ENCODE measurements at places on chromosomes 7 and 10.
A peak's percentile ranks its signal among the peaks of the same experiment; 100 is the strongest.

- peaks cover 3% of the 10 kb centered on the region for H3K27me3 ChIP-seq
- no peaks in the 10 kb centered on the region for H3K4me1 ChIP-seq
Observed at GRCh38 chr10:1468811-1469210, 268.5 kb downstream of the ADARB2 start.

DNA sequence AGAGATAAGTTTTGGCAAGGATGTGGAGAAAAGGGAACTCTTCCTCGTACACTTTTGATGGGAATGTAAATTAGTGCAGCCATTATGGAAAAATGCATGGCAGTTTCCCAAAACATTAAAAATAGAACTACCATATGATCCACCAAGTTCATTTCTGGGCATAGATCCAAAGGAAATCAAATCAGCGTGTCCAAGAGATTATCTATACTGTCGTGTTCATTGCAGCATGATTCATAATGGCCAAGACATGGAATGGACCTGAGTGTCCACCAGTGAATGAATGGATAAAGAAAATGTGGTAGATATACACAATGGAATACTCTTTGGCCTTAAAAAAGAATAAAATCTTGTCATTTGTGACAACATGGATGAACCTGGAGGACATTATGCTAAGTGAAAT, 70.3 kb upstream of the RSU1 start:
- peaks cover 2% of the 10 kb centered on the region for H3K36me3 ChIP-seq
- no peak for DNase-seq
- peaks cover 8% of the 10 kb centered on the region for H3K4me1 ChIP-seq
- H3K4me3 ChIP-seq = no peak overlapping the region
- H3K27ac ChIP-seq = no peak overlapping the region

GRCh38 chr10:67790534-67791408, 47.2 kb downstream of the DNAJC12 start:
- peaks cover 2% of the 10 kb centered on the region for H3K27me3 ChIP-seq
- H3K4me1 ChIP-seq = peaks cover 31% of the 10 kb centered on the region
- H3K36me3 ChIP-seq = no peaks in the 10 kb centered on the region
- DNase-seq = peak; percentile 65
- H3K4me3 ChIP-seq = no peak overlapping the region
- peak overlapping the region; percentile 82 for H3K27ac ChIP-seq

GRCh38 chr7:81674431-81674830, 95.4 kb downstream of the HGF start:
- no peak overlapping the region for H3K27ac ChIP-seq
- no peak for DNase-seq
- no peaks in the 10 kb centered on the region for H3K36me3 ChIP-seq
- no peak overlapping the region for H3K4me3 ChIP-seq
- H3K27me3 ChIP-seq = no peaks in the 10 kb centered on the region
- H3K4me1 ChIP-seq = no peaks in the 10 kb centered on the region

DNA sequence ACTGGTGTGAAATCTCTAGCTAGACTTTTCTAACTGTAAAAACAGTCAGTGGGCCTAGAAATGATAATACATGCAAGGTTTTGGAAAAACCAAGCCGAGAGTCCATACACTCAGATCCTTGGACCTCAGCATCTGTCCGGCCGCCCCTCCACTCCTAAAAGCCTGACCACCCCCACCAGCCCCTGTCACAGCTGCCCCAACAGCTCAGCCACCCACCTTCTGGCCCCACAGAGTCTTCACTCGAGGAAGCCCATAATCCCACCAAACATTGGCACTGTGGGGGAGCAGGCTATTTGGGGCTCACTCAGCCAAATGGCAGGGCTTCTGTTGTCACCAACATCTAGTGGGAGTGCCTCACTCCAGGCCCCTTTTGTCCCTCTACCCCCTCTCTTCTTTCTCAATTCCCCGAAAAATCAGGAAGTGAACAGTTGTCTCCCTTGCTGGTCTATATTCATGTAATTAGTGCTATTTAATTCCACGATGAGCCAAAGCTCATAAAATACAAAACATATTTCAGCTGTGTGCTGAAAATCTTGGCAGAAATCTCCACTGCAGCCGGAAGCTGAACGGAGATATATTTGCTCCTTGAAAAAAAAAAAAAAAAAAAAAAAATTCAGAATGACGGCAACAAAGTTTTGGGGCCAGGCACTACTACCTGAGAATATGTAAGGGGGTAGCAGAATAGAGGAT, 55.5 kb downstream of the PLXNA4 start:
- no peaks in the 10 kb centered on the region for H3K27me3 ChIP-seq
- no peaks in the 10 kb centered on the region for H3K4me1 ChIP-seq
- H3K36me3 ChIP-seq = no peaks in the 10 kb centered on the region
- no peak overlapping the region for H3K27ac ChIP-seq

- no peaks in the 10 kb centered on the region for H3K36me3 ChIP-seq
- no peak for DNase-seq
- H3K27me3 ChIP-seq = no peaks in the 10 kb centered on the region
- H3K4me1 ChIP-seq = no peaks in the 10 kb centered on the region
- H3K4me3 ChIP-seq = no peak overlapping the region
Observed at GRCh38 chr10:54833029-54833428, 32.0 kb upstream of the PCDH15 start.

DNA sequence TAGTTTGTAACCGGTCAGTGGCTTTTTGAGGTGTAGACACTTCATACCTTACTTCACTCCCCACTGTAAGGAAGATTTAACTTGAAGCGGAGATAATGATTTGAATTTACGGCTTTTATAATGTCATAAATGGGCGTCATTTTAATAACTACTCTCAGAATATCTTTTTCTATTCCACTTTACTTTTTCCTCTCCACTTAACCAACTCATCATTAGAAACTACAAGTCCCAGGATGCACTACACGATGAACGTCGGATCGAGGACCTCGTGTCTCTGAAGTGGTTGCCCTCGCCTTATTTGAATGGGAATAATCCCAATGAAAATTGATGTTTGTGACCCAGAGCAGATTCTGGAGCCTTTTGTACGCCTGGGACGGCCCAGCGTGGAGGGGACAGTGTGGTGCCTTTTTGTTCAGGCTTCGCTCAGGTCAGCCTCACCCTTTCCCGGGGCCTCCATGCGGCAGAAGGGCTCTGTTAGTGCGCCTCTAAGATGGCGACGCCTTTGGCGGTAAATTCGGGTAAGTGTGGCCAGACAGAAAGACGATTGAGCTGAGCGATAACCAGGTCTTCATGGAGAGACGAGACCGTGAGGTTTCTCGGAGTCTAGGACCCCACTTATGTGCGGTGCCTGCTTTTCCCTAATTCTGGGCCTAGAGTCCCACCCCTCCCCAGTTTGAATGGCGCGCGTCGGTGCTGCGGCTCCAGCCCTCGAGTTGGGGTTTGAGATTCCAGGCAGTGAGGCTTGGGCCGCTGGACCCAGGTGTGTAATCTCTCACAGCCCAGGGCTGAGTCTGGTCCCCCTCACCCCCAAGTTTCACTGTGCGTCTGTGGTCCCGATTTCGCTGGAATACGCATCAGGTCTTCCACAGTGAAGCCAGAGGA, at the start of gene NUP205:
NUP205 (plus strand) TSS at position 463 of the 882 bp plus-strand sequence; CDS start at position 491, 28 bp downstream.
- H3K27ac ChIP-seq = no peak within 1 kb of the TSS
- H3K36me3 ChIP-seq = peaks cover 11% of the 10 kb centered on the region
- H3K27me3 ChIP-seq = no peaks in the 10 kb centered on the region

DNA sequence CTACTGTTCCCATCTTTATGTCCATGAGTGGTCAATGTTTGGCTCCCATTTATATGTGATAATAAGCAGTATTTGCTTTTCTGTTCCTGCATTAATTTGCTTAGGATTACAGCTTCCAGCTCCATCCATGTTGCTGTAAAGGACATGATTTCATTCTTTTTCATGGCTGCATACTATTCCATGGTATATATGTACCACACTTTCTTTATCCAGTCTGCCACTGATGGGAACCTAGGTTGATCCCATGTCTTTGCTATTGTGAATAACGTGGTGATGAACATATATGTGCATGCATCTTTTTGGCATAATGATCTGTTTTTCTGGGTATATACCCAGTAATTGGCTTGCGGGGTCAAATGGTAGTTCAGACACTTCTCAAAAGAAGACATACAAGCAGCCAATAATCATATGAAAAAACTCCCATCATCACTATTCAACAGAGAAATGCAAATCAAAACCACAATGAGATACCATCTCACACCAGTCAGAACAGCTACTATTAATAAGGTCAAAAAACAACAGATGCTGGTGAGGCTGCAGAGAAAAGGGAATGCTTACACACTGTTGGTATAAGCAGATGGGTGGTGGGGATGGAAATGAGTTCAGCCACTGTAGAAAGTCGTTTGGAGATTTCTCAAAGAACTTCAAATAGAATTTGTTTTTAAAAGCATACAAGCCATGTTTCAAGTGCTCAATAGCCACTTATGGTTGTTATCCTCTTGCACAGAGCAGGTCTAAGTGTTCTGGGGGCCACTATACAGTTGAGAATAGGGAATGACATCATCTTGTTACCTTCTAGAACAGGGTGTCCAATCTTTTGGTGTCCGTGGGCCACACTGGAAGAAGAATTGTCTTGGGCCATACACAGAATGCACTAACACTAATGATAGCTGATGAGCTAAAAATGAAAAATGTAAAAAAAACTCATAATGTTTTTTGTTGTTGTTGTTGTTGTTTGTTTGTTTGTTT, 23.2 kb upstream of the SDK1 start:
- no peaks in the 10 kb centered on the region for H3K36me3 ChIP-seq
- no peak overlapping the region for H3K4me3 ChIP-seq
- no peak overlapping the region for H3K27ac ChIP-seq

- H3K27ac ChIP-seq = no peak overlapping the region
- peak; percentile 52 for DNase-seq
- H3K4me1 ChIP-seq = peaks cover 5% of the 10 kb centered on the region
- no peaks in the 10 kb centered on the region for H3K36me3 ChIP-seq
- peaks cover 39% of the 10 kb centered on the region for H3K27me3 ChIP-seq
Observed at GRCh38 chr10:70458329-70459060, 17.0 kb upstream of the NODAL start.

DNA sequence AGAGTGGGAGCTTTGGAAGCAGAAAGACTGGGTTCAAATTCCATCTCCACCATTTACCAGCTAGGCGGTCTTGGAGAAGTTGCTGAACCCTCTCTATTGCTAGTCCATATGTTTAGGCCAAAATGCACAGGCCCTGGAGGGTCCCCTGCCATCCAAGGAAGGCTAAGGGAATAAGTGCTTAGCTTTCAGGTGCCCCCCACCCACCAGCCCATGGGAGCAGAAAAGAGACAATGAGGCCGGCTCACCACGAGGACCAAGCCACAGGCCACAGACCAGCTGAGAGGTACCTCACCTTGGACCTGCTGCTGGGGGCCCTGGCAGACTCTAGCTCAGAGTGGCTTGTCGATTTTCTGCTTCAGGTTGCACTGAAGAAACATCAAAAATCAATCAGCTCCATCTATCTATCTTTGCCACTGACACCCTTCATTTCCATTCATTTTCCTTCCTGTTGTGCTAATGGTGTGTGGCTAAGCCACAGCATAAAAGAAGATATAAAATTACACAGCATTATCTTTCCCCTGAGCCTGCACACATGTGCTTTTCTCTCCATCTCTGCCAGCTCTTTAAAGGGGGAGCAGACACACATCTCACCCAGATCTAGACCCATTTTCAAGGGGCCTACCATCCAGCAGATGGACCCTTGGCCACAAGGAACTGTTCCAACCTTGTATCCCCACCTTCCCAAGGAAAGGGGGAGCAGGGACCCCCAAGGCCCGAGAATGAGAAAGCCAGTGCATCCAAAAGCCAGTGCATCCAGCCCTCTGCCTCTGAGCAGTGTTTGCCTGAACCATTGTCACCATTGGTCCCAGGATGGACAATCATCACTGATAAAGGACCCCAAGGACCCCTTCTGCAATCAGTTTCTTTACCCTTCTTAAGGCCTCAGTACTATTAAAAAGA, 65.4 kb downstream of the GRID1 start:
- DNase-seq = no peak
- peaks cover 2% of the 10 kb centered on the region for H3K27me3 ChIP-seq
- no peak overlapping the region for H3K27ac ChIP-seq
- H3K4me1 ChIP-seq = no peaks in the 10 kb centered on the region
- H3K4me3 ChIP-seq = no peak overlapping the region
- H3K36me3 ChIP-seq = no peaks in the 10 kb centered on the region

GRCh38 chr10:127813290-127813689, 76.3 kb downstream of the FOXI2 start:
- no peak overlapping the region for H3K27ac ChIP-seq
- no peaks in the 10 kb centered on the region for H3K4me1 ChIP-seq
- no peak overlapping the region for H3K4me3 ChIP-seq
- H3K27me3 ChIP-seq = peaks cover 2% of the 10 kb centered on the region

DNA sequence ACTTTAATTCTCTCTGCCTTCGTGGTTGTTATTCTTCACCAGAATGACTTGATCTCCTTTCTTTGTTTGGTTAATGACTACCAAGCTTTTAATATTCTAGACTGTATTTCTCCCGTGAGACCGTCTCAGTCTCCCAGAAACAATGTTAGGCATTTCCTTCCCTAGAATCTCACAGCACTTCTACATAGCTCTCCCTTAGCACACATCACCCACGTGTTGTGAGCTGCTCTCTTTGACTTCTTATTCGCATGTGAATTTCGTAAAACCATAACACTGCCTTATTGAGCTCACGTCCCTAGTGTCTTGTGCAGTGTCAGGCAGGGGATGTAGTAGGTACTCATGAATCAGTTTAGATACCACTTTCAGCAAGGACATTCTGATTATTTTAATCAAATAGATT, 57.5 kb upstream of the MGAM2 start:
- no peak for DNase-seq
- H3K27ac ChIP-seq = no peak overlapping the region
- H3K4me1 ChIP-seq = no peaks in the 10 kb centered on the region
- peaks cover 4% of the 10 kb centered on the region for H3K27me3 ChIP-seq
- H3K36me3 ChIP-seq = no peaks in the 10 kb centered on the region
